ENCODE measurements at places on chromosomes 2 and 18.

DNA sequence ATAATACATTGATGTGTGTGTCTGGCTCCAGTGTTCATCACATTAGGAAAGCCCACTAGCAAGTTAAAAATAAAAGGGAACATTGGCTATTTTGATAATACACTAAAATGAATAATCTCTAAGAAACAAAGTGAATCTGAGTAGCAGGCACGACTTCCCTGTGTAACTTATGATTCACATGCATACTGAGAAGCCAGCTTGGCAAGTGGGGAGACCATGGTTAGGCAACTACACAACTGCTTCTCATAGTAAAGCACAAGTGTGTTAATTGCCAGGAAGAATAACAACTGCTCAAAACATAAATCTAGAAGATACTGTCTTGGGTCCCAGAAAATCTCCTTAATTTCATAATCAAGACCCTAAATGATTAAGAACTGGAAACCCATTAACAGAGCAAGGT lies 4.0 kb downstream of the MYO5B start:
- DNase-seq = no peak

DNA sequence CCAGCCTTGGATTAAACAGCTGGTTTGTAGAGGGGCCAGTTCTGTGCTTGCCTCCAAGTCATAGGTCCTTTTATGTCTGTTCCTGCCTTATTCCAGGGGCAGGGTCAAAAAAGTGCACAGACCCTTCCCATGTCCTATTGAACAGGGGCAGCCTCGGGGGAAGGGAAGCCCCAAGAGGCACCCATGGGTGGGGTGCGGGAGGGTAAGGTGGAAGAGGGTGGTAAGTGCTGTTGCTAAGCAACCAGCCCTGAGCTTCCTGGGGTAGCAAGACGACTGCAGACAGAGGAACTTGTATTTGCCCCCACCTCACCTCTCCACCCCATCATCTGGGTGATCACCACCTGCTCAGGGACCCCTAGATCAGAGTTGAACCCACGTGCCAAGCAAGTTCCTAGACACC lies 7.7 kb downstream of the DNMT3A start:
- no peak for DNase-seq

- DNase-seq = no peak
Measured at GRCh38 chr2:48247206-48247605, 282.7 kb upstream of the STON1 start.

- no peak for DNase-seq
Measured at GRCh38 chr2:157747695-157748370, 119.2 kb upstream of the ACVR1C start.

GRCh38 chr2:15795426-15795825 lies 144.9 kb upstream of the MYCN start:
- DNase-seq = no peak

DNA sequence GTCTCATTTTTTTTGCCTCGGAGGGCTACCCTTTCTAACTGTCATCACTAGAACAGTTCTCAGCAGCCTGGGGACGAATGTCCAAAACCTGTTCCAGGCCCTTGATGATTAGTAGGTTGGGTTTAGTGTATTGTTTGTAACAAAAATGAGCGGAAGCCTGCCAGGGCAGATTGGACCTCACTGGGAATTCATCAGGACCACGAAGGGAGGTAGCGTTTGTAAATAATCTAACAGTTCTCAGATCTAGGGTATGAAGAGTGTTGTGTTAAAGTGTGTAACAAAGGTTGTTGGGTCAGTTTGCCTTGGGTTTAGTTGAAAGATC lies 799 bp downstream of the CEP68 start:
- DNase-seq = no peak

DNA sequence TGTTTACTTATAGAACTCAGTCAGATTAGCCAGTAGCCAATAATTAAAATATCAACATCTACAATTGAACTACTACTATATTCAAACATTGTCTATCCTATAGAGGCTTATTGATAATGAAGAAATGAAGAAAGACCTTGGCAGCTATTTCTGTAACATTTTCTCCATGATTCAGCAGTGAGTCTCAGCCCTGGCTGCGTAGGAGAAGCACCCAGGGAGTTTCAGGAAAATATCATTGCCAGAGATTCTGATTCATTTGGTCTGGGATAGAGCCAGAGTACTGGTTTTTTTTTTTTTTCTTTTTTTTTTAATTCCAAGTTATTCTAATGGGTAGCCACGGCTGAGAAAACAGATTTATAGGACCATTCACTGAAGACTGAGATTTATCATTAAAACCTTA lies 404.8 kb downstream of the TXNL1 start:
- DNase-seq = no peak

DNA sequence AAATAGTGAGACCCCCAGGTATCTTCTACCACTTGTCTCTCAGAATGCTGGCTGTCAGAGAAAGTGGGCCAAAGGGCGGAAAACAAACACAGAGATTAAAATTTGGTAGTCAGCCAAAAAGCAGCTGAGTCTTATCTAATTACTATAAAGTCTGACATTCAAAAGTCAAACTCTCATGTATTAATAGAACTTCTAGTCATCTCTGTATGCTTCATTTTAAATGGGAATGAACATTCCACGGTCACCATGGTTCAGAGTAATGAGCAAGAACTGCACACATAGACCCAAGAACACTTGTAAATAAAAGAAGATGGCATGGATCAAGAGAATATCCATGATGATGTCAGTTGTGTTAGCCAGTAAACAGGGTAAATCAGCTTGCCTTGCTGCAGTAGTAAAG lies 1267.0 kb upstream of the CHAC2 start:
- DNase-seq = no peak

DNA sequence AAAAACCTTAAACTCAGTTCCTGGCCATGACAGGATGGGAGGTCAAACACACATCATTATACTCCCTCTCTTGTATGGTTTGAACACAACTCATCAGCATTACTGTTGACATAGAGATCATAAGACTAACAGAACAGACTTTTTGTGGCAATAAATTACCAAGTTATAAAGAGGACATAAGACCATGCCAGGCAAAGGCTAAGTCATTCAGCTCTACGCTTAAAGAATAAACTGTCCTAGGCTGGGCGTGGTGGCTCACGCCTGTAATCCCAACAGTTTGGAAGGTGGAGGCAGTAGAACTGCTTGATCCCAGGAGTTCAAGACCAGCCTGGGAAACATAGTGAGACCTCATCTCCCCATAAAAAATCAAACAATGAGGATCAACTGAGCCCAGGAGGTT lies 16.4 kb downstream of the NLRC4 start:
- no peak for DNase-seq

DNA sequence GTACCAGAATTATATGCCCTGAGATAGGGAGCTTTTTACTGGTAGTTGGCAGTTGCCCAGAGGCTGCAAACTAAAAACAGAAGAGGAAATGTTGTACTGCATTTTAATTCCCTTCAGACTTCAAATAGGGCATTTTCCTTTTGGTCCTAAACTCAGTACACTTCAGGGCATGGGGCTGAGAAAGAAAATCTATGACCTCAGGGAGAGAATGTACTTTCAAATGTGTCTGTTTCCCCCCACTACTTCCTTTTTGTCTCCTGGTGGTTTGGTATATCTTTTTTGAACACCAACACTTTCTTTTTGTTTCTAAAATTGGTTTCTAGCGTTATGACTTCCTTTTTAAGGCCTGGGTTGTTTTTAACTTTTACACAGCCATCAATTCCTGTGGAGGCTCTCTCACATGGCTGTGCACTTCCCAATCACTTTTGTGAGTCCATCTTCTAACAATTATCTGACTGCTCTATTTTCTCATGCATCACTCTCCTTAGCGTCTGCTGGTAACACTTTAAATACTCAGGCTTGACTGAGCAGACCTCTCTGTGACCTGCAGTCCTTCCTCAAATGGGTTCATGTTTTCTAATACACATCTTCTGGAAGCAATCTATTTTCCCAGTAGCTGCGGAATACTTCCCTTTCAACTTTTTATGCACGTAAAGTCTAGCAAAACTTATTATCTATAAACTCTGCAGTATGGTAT lies 596.0 kb downstream of the LRP1B start:
- no peak for DNase-seq

GRCh38 chr18:37864122-37864521 lies 298.5 kb upstream of the CELF4 start:
- DNase-seq = no peak

GRCh38 chr2:70471129-70471528 lies 82.5 kb downstream of the TGFA start:
- DNase-seq = no peak

- no peak for DNase-seq
Measured at GRCh38 chr2:28300485-28301341, 91.9 kb upstream of the FOSL2 start.

DNA sequence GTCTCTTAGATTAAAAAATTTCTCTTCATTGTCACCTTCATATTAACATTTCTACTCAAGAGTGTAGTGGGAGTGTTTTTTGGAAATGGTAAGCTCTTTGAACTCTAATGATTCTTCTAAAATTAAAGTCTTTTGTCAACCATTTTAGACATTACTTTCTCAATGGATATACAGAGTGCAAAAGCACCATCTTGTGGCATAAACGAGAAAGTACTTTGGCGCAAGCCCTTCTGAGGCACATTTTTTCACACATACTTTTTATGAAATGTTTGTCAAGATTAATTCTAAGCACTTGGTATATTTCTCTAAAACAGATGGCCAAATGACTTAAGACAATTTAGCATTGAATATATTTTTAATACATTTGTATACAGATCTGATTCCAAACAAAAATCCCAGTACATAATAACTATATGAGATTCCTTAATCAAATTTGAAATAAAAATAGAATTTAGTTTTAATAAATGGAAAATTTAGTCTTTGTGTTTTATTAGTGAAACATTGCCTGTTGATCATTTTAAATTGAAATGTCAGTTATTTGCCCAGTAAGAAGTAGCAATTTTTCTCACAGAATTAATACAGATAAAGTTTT lies 63.3 kb upstream of the GALNT5 start:
- peak; percentile 43 for DNase-seq

GRCh38 chr2:181683518-181684453 lies 3.5 kb upstream of the NEUROD1 start:
- no peak for DNase-seq

- DNase-seq = no peak
Measured at GRCh38 chr18:8450013-8450412, 159.2 kb upstream of the RAB12 start.

DNA sequence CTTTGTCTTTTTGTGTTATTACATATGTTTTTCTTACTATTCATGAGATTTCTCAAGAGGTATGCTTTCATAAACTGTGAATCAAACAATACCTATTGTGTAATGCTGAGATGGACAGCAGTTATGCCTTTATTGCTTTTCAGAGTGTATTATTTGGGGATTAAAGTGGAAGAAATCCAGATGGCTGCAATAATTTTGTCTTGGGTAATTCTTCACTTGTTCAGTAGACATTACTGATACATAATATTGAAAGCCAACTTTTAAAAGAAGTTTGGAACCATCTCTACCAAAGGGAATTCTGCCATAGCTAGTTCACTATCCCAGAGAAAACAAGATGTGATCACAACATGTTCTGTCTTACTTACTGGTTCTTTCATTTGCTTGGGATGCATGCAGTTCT lies 253.4 kb upstream of the ZSWIM2 start:
- no peak for DNase-seq

DNA sequence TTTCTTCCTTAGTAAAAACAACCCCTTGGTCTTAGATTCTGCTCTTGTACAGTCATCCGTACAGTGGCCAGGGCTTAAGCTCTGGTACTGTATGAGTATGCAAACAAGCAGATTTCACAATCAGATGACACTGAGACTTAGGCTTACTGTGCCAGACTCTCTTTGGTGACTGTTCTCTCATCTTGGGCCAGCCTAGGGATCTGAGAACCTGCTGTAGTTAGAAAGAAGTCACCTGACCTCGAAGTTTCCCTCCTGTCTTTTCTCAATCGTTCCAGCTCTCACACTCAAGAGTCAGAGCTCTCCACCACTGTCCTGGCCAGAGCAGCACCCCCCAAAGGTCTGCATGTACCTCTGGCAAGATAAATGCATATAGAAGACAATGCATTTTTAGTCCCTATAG lies 63.2 kb downstream of the ZEB2 start:
- DNase-seq = no peak

GRCh38 chr2:204897561-204897960 lies 352.3 kb downstream of the PARD3B start:
- no peak for DNase-seq

DNA sequence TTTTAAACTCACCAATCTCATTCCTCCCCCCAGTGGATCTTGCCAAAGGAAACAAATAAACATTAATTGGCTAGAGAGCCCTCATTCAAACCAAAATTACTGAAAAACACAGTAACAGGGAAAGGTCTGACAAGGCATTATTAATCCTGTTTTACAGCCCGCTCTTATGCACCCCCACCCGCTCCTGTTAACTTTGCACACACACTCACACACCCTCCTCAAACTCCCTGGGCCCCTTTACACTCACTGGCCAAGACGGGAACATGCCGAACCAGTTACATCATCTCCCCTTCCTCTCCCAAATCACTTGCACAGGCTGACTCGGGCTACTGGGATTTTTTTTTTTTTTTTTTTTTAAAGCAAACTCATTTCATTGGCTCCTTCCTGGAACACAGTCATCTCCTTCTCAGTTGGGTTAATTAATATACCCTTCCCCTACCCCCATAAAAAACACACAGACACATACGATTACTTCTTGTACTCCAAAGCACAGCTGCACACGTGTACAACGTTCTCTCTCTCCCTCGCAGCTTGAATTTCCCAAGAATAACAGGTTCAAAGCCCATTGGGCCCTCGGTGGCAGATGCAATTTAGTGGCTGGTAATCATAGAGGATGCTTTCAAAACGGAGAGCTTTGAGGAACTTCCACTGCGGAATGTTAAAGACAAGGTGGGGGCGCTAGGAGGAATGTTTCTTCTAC lies 31.8 kb downstream of the KLF7 start:
- peak; percentile 91 for DNase-seq

DNA sequence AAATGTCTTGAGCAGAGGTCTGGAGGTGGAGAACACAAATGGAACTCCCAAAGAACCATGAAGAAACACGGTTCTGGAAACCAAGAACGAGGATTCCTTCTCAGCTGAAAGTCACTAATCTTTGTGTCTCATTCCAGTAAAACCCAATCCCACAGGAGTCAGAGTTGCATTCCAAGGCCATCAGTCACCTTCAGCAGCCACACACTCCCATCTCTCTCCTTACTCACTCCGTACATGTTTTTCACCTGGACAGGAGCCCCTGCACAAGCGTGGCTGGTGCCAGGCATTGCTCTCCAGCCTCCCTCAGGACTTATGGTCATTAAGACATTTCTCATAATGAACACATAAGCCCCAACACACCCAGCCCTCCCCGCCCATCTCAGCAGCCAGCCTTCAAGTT lies 175.4 kb upstream of the SIX2 start:
- no peak for DNase-seq

GRCh38 chr18:76405681-76406356 lies 89.2 kb downstream of the ZNF516 start:
- DNase-seq = peak; percentile 42

GRCh38 chr2:120992791-120993555 lies 257.3 kb downstream of the GLI2 start:
- DNase-seq = no peak
